Fibroblast of mammary gland (primary cell): ENCODE measurements at places on chromosomes 5 and 9.

GRCh38 chr5:52754051-52754450, 33.7 kb upstream of the ITGA1 start:
- no peak for DNase-seq

DNA sequence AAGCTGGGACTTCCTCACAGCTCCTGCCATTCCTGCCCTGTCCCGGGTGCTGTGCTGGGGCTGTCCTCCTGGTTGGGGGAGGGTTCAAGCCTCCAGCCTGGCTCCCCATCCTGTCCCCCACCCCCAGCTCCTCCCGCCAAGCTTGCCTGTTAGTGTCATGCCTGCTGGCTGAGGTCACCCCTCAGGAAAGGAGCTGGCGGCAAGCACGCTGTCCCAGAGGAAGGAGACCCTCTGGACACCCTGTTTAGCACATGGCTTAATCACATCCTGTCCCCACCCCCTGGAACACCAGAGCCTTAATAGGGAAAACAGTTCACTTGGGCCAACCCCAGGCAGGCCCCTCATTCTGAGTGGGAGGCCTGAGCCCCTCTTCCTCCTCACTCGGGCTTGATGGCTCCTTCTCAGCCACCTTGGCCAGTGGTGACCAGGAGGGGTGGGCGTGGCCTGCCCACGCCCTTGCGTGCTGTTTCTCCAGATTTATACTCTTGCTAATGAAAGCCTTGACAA, 9.2 kb upstream of the PHYHD1 start:
- peak; percentile 70 for DNase-seq

DNA sequence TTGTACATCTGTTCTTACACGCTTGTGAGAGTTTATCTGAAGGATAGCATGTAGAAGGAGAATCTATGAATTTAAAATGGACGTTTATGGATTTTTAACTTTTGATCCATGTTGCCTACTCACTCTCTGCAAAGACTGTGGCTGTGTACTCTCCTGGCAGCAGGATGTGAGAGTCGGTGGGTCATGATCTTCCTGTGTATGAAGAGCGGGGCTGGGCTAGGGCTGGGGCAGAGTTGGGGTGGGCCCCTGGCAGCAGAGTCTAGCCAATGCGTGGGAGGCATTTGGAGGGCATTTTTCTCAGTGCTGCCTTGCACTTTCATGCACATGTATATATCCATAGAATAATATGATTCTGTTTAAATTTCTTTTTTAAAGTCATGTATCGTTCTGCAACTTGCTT, 24.0 kb upstream of the DAB2IP start:
- DNase-seq: no peak

DNA sequence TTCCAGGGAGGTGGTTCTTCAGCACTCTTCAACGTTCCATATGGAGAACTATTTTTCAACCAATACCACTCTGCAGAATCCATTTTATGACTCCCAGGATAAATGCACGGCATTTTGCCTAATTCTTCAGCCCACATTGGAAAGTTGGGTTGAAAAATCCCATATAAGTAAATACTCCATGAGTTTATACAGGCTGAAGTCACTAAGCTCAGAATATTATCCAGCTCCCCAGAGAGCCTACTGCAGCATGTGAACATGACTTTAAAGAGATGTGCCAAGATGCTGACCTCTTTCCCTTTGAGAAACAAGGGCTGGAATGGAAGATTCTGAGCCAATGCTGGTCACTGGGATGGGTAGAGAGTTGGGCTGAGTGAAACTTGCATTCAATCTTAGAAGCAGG, 111.9 kb upstream of the SLIT3 start:
- DNase-seq: peak; percentile 76

- DNase-seq: no peak
Measured at GRCh38 chr5:125143011-125143410, 396.6 kb upstream of the ZNF608 start.

- DNase-seq: no peak
Measured at GRCh38 chr9:5516453-5517220, 6.3 kb downstream of the PDCD1LG2 start.

DNA sequence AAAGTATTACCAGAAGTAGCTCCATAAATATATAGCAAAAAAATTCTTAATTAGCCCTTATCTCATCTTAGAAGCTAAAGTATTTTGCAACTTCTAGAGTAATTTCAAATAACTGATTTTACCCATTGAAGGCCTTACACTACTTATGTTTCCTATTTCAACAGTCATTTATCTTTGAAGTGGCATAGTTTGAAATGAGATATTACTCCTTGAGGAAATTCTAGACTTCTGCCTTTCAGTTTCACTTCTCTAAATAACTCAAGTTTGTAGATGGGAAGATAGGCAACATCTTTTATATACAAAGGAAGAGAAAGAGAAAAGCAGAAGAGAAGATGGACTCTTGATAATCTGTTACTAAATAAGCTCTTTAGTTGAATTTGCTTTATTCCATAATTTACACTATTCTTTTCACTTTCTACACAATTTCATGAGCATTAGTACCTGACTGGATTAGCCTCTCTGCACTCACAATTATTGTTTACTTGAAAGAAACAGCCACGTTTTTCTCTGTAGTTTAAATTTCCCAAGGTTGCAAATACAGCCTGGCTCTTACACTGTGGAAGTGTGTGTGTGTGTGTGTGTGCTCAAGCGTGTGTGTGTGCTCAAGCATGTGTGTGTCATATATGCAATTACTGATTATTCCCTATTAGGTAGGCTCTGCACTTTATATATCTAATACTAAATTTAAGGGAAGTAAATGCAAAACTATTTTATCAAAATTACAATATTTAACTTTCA, 60.6 kb upstream of the EMB start:
- no peak for DNase-seq

GRCh38 chr9:75912951-75913350, 22.5 kb downstream of the PCSK5 start:
- no peak for DNase-seq

- peak; percentile 80 for DNase-seq
Measured at GRCh38 chr5:97554977-97555643, 372.1 kb upstream of the RIOK2 start.

DNA sequence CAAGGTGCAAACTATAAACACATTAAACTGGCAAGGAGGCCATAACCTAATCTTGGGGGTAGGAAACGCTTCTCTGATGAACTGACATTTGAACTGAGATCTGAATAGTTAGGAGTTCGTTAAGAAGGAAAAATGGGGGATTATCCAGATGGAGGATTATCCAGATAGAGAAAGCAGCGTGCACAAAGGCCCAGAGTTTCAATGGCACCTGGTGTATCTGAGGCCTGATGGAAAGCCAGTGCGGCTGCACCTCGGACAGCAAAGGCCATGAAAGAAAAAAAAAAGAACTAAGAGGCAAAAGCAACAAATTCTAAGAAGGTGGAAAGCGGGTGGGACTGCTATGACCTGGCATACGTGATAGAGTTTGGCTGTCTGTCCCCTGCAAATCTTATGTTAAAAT, 13.0 kb upstream of the CTNNAL1 start:
- DNase-seq: no peak
